NCI-H1694 treated with DMSO at 0.1 percent for 48 hours (cell line): ENCODE measurements at places on chromosomes 16 and 17.

- DNase-seq: no peak
Measured at GRCh38 chr16:11666103-11667055, 1.9 kb upstream of the SNN start.

GRCh38 chr17:40557531-40558299 is 7.6 kb downstream of the CCR7 start:
- no peak for DNase-seq

DNA sequence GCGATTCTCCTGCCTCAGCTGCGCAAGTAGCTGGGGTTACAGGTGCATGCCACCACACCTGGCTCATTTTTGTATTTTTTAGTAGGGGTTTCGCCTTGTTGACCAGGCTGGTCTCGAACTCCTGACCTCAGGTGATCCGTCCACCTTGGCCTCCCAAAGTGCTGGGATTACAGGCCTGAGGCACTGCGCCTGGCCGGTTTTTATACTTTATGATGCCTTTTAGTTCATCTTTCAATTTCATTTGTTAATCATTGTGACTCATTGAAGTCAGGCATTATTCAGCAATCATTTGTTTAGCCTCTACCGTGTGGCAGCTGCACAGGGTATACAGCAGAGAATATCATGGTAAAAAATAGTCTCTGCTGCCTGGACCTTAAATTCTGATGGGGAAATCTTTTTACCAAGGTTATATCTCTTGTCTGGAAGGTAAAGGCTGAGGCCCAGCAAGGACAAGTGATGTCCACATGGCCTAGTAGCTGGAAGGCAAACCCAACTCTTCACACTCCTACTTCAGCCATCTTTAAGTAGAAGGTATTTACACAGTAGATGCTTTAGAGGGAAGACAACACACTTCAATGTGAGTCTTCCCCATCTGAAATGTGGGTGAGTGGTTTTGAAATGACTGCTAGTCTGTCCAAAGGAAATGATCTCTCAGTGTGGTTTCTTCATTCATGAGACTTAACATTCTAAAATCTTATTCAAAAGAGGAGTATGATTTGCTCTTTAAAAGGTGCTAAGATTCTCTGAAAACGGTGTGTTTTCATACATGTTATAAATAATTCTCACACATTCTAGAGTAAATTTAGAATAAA is 2.4 kb downstream of the PRPSAP2 start:
- no peak for DNase-seq

- DNase-seq: no peak
Measured at GRCh38 chr16:4052801-4053293, 63.4 kb downstream of the ADCY9 start.

- no peak for DNase-seq
Measured at GRCh38 chr17:4658478-4659305, 17.2 kb upstream of the ALOX15 start.

DNA sequence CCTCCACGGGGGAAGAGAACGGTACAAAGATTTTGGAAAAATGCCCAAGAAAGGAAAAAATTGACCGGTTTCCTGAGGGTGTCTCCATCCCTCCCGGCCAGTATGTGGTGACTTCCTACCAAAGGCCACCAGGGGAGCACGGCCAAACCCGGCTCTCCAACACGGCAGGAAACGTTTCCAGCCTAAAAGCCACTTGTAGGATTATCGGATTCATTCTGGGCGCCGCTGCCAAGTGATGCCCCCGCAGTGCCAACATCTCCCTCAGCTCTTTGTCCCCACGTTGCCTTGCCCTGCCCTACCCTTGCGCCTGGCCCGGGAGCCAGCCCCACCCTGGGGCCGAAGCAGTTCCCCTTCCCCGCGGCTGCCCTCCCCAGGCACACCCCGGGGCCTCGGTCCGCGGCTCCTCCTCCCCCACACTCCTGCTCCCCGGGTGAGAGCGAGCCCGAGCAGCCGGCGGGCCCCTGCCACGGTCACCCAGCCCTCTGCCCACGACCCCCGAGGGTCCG is 688 bp downstream of the CRK start:
- peak; percentile 24 for DNase-seq

- DNase-seq: no peak
Measured at GRCh38 chr17:48497103-48497502, 33.7 kb downstream of the HOXB1 start.
